Stimulated activated CD8-positive, alpha-beta memory T cell treated with anti-CD3 and anti-CD28 coated beads, Interleukin-15, amount 100 ng/mL, for 48 hours (primary cell): ENCODE measurements at places on chromosomes 11 and 22.

- DNase-seq = no peak
Observed at GRCh38 chr11:69200331-69201065, 44.8 kb downstream of the SMIM38 start.

DNA sequence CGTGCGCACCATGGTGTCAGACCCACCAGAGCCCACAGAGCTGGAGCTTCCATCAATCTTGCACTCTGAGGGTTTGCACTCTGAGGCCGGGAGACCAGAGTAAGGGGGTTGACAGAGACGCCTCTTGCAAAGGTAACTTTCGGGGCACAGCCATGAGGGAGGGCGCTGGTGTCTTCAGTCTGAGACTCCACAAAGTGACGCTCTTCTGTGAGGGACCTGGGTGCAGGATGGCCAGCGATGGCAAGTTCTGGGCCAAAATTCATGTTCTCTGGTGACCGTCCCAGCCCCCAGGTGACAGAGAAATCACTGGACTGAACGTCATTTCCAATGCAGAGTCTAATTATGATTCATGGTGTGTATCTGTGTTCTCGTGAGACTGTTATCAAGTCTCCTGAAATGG is 1395.2 kb downstream of the TBC1D22A start:
- no peak for DNase-seq

DNA sequence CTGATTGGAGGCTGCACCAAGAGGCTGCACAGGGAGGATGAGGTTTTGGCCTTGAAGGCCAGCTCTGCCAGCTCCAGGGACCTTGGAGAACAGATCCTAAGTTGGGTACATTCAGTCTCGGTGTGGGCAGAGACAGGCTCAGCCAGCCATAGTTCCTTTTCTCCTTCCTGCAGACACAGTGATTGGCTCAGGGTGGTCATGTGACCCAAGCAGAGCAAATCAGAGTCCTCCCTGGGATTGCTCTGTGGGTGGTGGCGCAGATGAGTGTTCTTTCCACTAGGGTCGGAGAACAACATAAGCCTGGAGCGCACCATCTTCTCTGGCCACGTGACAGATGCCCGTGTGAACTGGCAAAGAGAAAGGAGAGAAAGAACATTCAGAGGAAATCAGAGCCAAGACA is 47.1 kb upstream of the CCND1 start:
- no peak for DNase-seq

DNA sequence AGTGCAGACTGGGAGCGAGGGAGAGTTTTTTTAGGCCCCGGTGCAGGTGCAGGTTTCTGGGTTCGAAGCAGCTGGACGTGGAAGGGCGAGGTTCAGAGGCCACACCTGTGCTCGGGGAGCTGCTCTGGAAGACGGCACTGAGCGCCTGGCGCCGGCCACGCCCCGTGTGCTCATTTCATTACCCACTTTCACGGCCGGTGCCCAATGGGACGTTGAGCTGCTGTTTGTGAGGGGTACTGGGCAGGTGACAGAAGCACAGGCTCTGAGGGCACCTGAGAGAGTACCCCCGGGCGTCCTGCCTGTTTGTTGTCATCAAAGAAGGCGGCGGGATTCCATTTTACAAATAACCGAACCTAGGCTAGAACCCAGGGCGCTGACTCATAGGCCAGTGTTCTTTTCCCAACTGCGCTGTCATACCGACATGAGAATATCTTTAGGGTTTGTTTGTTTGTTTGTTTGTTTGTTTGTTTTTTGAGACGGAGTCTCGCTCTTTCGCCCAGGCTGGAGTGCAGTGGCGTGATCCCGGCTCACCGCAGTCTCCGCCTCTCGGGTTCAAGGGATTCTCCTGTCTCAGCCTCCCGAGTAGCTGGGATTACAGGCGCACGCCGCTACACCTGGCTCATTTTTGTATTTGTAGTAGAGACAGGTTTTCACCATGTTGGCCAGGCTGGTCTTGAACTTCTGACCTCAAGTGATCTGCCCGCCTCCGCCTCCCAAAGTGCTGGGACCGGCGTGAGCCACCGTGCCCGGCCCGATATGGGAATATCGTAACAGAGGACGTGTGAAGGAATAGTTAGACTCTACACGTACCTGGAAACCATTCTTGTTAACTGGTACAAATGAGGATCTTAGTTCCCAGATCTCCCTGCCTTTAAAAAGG is 16.6 kb upstream of the SPTBN2 start:
- DNase-seq = peak; percentile 24

GRCh38 chr22:37169947-37170688 is 17.9 kb downstream of the C1QTNF6 start:
- DNase-seq = no peak

GRCh38 chr11:99098751-99099150 is 78.0 kb downstream of the CNTN5 start:
- DNase-seq = no peak

DNA sequence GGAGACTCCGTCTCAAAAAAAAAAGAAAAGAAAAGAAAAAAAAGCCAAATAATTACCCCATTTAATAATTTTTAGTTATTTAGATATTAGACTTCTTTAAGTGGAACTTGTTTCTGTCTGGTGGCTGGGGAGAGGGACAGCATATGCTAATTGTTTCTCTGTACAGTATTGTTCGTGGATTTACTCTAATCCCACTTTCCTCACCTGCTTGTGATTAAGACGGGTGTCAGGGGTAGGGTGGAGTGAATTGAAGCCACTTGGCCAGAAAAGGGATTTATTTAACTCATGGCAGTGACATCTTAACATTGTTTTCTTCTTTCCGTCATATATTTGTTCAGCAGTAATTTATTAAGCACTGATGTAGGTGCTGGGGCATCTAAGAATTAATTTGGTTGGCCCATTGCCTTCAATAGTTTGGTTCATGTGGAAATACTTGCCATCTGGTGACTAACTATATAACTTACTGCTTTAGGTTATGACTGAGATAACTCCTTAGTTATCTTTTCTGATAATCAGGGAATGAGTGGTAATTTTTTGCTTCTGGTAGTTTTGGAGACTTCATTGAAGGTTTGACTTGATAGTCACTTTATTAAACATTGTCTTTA is 4.6 kb downstream of the TNRC6B start:
- no peak for DNase-seq

DNA sequence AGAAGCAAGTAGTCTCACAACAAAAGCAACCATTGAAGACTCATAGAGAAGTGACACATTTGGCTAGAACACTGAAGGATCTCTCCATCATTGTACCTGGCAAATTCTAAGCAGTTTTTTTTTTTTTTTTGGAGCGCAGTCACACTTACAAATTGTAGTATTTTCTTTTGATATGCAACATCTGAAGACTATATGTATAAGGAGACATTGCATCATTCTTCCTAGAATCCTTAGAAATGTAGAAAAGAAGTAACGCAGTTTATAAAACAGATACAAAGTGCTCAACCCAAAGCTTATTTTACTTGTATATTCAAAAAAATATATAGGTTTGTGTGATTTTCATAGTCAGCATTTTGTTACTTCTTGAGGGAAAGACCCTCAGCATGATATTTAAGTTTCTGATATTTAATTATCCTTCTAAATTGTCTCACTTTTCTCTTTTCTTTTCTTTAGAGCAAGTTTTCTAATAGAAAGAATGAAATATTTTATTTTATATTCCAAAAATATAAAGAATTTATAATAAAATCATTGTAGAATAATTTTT is 20.0 kb downstream of the KDM4D start:
- no peak for DNase-seq

- DNase-seq = no peak
Observed at GRCh38 chr11:96412761-96413381, 23.1 kb downstream of the JRKL start.

- no peak for DNase-seq
Observed at GRCh38 chr22:23215294-23216241, 35.3 kb downstream of the BCR start.
